NCI-H1436 treated with DMSO at 0.1 percent for 48 hours (cell line): ENCODE measurements at places on chromosomes 5 and 9.

DNA sequence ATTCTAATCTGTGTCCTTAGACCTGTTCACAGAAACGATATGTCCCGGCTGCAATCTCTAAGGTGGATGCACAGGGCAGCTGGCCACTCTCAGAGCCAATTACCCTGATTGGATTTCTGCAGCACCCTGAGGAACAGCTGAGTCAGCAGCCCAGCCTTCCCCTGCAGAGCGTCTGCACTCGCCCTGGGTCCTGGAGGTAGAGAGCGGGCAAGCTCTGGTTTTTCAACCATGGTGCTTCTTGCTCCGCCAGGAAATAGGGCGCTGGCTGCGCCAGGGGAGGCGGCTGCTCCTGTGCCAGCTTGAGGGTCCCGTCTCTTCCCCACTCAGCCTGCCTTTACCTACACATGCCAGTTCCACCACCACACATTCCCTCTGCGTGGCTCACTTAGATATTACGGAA, 19.2 kb downstream of the NDUFS6 start:
- DNase-seq: no peak

GRCh38 chr9:110033869-110034268, 174.1 kb downstream of the C9orf152 start:
- no peak for DNase-seq

DNA sequence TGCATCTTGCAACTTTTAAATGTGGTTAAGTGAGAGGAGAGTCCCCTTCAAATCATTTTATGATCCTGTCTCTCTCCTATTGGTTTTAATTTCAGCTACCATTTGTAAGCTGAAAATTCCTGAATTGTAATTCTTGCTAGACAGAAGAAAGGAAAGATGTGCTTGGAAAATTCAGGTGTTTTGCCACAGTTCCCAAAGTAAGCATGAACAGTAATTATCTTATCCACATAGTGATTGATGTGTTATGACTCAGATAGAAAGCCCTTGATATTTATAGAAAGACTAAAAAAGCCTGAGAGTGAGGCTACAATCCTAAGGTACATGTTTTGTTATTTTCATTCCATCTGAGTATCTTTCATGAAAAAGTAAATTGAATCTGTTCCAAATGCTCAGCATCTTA, 492.5 kb downstream of the MAT2B start:
- DNase-seq: no peak

GRCh38 chr5:6026766-6027406, 351.5 kb downstream of the MED10 start:
- DNase-seq: no peak

GRCh38 chr5:157594257-157594656, 18.7 kb upstream of the ADAM19 start:
- DNase-seq: no peak

DNA sequence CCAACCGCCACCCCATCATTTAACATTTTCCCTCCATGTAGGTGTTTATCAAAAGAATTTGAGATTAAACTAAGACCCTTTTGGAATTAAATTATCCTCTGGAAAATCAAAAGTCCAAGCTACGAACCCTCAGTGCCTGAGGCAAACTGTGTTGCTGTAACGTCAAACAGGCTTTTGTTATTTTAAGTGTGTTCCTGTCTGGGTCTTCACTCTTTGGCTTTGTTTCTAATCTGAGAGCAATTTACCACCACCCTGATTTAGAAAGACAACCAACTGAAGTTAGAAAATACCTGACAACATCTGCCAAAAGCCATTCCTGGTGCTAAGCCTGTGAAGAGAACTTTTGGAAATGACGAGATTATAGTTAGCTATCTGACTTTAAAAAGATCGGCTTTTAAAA, 199.9 kb downstream of the DIRAS2 start:
- no peak for DNase-seq

GRCh38 chr5:36173426-36173825, 21.5 kb downstream of the SKP2 start:
- no peak for DNase-seq
